ENCODE measurements at places on chromosomes 2 and 18.

DNA sequence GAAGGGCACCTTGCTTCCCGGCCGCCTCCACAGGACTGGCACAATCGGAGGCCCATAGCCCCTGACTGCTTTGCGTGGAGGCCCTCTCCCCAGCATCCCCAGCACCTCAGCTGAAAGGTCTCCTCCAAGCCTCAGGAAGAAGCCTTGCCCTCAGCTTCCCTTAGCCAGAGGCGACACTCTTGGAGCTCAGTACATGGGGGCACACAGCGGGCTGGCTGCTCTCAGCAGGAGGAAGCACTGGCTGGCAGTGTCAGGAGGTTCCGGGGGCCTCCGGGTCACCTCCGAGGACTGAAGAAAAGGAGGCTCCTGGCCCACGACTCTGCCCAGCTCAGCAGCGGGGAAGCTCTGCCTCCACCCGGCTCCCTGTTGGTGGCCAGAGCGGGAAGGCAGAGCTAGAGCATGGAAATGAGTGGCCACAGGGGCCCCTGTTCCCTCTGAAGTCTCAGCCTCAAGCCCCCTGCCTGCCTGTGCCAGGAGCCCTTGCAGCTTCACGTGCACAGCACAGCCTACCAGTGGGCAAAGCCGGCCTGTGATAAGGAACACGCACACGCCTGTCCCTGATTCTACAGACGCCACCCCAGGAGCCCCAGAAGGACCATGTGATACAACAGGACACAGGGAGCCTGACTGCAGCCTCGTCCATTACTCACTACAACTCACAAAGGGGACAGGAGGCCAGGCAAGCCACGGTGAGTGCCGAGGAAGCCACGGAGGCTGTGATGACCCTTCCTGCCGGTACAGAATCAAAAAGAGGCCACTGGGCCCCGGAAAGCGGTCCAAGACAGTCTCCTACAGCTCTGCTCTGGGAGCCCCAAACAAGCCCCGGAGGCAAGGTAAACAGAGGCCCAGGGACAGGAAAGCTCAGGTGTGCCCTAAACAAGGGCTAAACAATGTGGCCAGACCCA, 15.5 kb downstream of the HDAC4 start:
- DNase-seq: no peak

DNA sequence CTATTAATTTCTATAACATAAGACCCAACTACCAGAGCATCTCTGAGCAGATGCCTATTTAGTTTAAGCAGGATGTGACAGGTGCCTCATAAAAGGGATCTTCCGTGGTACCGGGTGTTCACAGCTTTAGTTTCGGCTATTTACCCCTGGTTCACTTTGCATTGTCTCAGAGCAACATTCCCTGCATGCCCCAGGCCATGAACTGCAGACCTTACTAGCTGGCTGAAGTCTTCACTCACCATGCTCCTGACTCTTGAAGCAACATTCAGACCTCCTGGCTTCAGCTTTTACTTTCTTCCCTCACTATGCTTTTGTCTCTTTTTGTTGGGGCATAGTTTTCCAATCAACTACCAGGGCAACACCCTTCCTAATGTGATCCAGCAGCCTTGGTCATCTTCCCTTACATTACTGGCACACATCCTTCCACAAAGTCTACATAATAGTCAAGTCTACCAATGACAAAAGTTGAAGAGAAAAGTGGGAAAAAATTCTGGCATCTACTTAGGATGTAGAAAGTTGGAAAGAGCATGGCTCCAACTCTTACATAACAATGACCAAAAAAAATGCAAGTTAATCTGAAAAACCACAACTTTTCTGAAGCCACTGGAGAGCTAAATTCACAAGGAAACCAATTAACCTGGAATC, 99.2 kb downstream of the SESTD1 start:
- no peak for DNase-seq

DNA sequence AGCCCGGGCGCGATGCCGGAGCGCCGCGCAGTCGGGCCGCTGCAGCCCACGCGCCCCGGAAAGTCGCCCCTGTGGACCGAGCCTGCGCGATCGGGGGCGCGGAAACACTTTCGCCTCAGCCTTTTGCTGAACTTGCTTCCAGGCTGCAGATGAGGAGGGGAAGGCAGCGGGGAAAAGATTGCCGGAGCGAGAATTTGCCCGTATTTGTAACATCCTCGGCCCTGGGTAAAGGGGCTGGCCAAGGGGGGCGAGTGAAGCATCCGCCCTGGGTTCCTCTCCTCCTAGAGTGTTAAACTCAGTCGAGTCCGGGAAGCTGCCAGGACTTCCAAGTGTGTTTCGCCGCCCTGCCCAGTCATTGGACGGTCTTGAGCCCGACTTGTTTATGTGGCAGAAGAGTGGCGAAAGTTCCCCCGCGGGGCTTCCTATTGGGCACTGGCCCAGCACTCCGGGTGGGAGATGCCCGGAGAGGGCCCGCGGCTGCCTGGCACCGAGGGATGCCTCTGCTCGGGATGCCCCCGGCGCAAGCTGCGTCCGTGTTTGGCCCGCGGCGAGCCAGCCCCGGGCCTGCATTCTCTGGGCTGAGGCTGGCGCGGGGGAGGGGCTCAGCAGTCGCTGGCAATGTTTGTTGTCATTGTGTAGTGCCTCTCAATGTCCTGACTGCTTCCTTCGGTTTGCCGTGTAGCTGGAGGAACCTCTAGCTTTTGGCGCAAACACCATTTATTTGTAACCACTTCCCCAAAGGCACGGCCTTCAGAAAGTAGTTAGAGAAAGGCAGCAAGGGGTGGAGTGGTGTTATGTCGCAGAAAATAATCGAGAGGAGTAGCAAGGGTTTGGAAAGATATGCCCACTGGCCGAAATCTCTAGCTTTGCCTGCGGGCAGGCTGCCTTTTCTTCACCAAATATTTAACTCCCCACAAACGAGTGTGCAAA, 1.1 kb downstream of the CYBRD1 start:
- peak; percentile 76 for DNase-seq

DNA sequence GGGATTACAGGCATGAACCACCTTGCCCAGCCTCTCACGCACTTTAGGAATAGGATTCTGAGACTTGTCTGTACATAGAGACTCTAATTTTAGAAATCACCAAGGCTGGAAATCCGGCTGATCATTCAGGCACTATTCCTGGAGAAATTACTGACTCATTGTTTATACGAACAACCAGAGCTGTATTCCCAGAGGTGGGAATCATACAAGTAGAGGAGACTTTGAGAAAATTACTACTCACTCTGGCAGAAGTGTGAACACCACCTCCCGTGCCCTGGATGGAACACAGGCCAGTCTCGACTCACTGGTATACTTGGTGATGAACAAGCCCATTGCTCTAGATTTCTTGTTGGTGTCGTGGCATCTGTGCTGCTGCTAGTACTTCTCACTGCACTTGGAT, 5.8 kb upstream of the ADNP2 start:
- DNase-seq: no peak

DNA sequence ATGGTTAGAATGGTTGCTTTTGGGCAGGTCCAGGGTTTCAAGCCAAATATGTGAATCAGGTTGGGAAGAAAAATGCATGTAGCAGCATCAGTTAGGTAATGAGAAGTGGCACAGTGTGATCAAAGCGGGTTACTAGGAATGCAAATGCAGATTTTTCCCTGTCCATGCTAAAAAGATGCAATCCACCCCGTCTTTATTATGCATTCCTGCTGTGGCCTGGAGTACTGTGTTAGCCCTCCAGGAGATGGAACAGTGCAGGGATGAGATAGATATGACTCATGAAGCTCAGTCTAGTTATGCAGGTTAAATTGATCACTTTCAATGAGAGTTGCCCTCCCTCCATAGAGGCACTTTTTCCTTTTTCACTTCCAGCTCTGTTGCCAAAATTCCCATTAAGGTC, 283.8 kb downstream of the CTNNA2 start:
- no peak for DNase-seq

- no peak for DNase-seq
Measured at GRCh38 chr2:133515271-133515670, 53.0 kb downstream of the NCKAP5 start.

GRCh38 chr2:100179806-100180205, 37.4 kb upstream of the AFF3 start:
- no peak for DNase-seq

- no peak for DNase-seq
Measured at GRCh38 chr2:105777031-105777482, 32.3 kb downstream of the NCK2 start.

DNA sequence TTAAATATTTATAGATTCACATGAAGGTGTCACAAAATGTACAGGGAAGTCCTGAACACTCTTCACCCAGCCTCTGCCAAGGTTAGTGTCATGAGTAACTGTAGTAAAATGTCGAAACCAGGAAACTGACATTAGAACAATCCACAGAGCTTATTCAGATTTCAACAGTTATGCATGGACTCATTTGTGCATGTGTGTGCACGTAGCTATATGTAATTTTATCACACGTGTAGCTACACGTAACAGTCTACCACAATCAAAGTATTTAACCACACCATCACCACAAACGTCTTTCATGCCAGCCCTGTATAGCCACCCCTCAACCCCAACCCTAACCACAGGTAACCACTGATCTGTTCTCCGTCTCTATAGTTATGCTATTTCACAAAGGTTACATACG, 211.7 kb upstream of the REV1 start:
- DNase-seq: no peak

- no peak for DNase-seq
Measured at GRCh38 chr2:47040651-47041050, 114.5 kb downstream of the STPG4 start.

GRCh38 chr2:216671081-216671411, 24.3 kb downstream of the IGFBP5 start:
- no peak for DNase-seq

- no peak for DNase-seq
Measured at GRCh38 chr18:6810191-6810590, 80.7 kb downstream of the ARHGAP28 start.

- no peak for DNase-seq
Measured at GRCh38 chr2:58562276-58562675, 321.2 kb upstream of the FANCL start.

- DNase-seq: peak; percentile 26
Measured at GRCh38 chr2:135916207-135916606, 40.0 kb upstream of the MCM6 start.

DNA sequence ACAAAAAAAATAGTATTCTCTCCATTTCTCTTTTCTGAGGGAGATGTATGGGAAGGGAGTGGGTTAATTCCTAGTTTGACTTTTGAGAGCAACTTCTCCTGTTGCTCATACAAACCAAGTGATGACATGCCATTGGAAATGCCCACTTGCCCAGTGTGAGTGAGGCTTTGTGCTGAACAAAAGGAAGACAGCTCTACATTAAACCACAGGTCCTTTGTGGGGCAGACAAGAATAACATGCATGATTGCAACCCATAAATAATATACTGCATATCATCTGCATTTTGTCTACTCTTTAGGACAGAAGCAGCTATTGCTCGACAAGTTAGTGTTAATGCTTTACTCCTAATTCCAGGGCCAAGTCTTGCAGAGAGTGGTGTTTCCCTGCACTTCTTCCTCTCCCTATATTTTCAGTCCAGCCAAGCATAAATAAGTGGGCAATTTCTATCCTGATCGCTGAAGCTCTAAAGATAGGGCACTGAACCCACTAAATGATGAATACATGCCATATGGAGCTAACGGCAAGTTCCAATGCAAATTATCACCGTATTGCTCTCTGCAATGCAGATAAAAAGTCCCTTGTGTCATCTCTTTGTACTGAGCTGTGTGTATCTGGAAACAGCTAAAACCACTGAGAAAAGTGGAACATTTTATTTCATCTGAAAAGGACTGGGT, 19.4 kb upstream of the EHBP1 start:
- no peak for DNase-seq

GRCh38 chr18:11808001-11808855, 43.0 kb upstream of the CHMP1B start:
- peak; percentile 36 for DNase-seq

DNA sequence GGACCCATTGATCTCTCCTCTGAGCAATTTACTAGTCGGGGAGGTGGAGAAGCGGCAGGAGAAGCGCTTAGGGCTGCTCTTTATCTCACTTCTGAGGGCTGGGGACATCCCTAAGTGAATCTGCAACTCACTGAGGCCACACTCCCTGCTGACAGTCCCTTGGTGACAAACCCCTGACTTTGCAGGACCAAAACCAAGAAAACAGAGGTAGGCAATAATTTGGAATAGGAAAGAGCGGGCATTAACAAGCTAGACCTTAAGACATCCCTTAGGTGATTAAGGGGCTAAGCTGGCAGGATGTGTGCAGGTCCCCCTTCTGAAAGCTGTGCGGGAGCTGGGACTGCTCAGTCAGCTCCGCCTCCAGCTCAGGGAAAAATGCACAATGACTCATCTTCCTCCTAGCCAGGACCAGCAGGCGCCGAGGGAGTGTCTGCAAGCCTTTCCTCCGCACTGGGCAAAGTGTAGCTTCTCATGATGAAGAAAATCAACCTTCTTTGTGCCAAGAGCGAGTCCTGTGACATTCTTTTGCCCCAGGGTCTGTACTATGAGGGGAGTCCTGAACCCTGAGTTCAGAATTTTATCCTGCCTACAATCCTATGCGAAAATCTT, 63.3 kb downstream of the BOD1L2 start:
- DNase-seq: peak; percentile 56

GRCh38 chr2:30346471-30347169, 100.4 kb upstream of the LCLAT1 start:
- no peak for DNase-seq

GRCh38 chr18:76494231-76495005, 624 bp downstream of the ZNF516 start:
- DNase-seq: no peak

DNA sequence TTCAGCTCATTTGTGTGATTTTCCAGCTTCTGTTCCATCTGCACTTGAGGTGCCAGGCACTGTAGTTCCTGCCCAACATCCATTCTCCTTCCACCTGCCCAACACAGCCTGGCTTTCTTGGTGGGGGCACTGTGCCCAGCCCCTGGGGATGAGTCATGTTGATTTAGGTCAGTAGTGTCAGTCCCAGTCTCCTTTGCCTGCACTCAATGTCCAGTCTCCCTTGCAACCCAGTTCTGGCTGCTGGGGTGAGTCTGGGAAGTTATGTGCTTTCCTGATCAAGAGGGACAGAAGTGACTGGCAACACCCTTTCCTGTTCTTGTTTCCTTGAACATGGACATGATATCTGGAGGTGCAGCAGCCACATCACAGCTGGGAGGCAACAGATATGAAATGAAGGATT, 1.5 kb upstream of the ASB18 start:
- DNase-seq: no peak

- no peak for DNase-seq
Measured at GRCh38 chr2:182906454-182906853, 40.0 kb upstream of the FRZB start.

- DNase-seq: no peak
Measured at GRCh38 chr2:2812117-2812516, 481.0 kb upstream of the MYT1L start.

GRCh38 chr2:16727256-16727655, 61.6 kb upstream of the CYRIA start:
- no peak for DNase-seq

DNA sequence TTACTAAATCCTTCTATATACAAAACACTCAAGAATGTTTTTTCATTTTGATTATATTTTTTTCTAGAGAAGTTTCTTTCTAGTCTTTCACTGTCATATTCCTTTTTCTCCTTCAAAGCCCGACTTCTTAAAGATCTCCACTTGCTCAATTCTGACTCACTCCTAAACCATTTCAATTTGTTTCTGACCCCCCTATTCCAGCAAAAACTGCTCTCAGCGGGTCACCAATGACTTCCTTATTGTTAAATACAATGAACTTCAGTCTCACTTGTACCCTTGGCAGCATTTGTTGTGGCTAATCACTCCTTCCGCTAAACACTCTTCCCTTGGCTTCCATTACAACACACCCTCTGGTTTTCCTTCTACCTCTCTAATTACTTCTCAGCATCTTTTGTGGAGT, 111.1 kb upstream of the RBBP8 start:
- DNase-seq: no peak

All from NCI-H460 (cell line).